ENCODE measurements at places on chromosomes 4 and X.

- DNase-seq, result no peak
Measured at GRCh38 chr4:183124865-183125264, 25.8 kb downstream of the WWC2 start.

DNA sequence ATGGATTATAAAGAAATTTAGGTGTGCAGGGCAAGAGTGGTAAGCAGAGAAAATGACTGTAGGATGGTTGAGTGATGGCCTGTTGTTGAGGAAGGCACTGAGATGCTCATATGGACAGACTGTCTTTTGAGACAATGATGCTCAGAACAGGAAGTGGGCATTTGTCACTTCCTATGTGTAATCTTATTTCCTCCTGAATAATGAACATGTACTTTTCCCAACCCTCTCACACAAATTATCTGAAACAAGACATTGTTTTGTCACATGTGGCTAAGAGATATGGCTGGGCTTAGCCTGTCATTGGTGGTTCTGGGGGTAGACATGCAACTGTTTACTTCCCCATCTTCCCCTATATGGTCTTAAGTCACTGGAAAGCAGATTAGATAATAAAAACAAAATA lies 240.5 kb downstream of the CFAP47 start:
- DNase-seq, result no peak

- no peak for DNase-seq
Measured at GRCh38 chrX:30874851-30875250, 14.2 kb downstream of the TAB3 start.

- DNase-seq, result no peak
Measured at GRCh38 chr4:47219586-47219985, 188.2 kb downstream of the GABRB1 start.

DNA sequence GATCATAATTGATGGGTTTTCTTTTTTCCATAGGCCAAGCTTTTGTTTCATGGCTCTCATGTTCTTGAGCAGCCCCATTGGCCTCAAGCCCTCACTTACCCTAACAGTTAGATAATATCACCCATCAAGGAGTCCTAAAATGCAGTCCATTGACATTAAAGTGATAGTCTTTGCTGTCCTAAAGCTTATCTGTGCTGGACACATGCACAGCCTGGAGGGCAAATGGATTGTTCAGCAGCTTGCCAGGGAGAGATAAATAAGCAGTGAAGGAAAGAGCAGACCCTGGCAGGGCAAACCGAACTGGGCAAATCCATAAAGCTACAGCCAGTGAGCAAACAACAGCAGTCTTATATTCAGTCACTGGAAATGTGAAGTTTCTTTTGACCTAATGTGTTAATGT lies 199.6 kb upstream of the MID1 start:
- no peak for DNase-seq

DNA sequence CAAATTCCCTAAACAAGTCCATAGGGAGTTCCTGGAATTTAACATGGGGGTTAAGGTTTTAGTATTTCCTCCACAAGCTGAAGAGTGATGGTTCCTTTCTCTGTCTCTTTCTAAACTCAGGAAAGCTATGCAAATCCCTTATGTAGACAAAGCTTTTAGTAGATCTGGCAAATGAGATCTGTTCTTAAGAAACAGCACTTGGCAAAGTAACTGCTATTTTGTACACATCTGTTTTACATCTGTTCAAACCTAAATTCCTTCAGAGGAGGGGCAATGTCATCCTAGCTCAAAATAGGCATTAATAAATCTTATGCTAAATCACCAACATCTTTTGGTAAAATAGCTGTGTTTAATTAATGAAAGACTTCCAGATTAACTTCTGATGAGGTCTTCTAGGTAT lies 137.8 kb upstream of the TBC1D9 start:
- peak; percentile 57 for DNase-seq

DNA sequence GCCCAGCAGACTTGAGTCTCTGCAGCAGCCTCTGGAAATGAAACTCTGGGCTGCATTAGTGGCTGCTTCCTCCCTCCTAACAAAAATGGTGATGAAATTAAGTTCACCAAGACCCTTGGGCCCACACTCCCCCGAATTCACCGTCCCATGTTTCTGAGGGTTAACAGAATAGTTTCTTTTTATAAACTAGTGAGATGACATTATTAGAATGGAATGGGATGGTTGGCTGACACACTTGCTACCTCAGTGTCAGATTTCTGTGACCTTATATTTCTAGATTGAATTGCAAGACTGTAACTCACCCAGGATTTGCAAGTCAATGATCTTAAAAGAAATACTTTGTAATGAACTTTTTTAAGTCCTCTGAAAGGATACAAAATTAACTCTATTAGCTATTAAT lies 127.1 kb downstream of the SHROOM3 start:
- DNase-seq, result peak; percentile 37

DNA sequence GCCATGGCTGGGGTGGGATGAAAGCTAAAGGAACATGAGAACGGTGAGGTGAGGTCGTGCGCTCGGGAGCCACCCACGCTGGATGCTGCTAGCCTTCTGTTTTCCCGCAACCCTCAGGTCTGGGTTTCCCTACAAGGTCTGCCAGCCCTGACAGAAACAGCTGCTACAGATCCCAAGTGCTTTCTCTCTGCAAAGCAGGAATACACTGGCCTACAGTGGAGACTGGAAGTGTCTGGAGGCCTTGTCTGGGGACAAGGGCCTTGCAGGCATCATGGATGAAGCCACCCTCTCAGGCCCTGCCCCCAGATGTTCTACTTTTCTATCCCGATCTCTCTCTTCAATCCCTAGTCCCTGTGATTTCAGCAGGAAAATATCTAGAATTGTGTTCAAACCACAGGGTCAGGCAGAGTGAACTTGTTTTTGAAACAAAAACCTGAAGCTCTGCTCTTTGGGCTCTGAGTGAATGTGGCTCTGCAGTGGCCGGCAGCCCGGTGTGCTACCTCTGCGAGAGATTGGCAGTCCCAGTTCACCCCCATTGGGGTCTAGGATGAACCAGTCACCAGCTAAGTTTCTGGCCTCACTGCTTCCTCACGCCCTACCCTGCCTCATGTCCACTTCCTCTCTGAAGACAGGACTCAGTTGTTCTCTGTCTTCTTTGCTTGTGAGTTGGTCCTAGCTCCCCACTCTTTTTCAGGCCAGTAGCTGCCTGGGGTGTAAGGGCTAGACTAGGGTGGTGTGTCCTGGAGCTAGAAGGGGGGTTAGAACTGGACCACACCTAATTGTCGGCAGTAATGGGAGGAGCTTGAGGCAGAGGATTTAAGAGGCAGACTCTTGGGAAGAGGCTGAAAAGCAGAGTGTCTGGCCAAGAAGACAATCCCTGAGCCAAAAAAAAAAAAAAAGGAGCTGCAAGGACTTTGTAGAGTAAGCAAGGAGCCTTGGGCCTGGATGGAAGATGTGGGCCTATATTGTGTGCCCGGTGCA lies 89.6 kb downstream of the RTL5 start:
- DNase-seq, result no peak

DNA sequence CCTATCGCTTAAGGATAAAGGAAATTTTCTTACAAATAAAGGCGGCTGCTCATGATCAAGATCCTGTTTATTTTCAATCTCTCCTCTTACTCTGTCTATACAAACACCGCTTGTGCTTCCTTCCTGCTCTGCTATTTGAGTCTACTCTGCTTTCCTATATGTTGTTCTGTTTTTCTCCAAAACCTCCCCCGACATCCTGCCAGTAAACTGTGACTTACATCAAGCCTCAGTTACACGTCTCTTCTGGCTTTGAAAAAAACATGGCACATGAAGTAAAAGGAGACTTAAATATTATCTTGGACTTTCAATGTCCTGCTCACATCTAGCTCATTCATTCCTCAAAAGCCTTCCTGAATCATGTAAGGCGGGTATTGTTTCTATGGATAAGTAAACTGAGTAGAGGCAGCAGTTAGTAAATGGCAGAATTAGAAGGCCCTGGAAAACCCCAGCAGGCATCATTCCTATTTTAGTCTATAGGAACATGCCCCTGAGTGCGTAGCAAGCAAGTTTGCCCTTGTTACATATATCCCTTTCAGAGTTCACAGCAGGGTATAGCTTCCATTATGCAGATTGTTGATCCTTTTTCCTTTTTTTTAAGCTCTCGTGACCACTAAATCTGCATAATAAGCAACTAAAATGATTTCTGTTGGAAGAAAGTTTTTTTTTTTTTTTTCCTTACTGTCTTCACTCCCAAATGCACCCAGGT lies 280.1 kb downstream of the RAPGEF2 start:
- no peak for DNase-seq

DNA sequence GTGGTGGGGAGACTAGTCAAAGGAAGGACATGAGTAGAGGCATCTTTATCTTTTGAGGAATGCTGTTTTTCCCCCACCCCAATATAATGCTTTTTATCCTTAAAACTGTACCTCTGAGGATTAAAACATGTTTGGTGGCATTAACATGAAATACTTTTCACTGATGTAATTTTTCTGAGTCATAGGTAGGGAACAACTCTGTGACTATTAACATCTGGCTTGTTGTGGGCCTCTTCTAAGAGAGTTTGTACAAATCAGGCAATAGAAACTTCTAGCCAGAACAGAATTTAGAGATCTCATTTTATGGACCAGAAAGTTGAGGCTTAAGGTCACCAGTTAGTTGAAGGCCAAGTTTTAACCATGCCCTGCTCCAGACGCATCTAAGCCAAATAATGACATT lies 207.6 kb downstream of the SOX3 start:
- DNase-seq, result no peak

DNA sequence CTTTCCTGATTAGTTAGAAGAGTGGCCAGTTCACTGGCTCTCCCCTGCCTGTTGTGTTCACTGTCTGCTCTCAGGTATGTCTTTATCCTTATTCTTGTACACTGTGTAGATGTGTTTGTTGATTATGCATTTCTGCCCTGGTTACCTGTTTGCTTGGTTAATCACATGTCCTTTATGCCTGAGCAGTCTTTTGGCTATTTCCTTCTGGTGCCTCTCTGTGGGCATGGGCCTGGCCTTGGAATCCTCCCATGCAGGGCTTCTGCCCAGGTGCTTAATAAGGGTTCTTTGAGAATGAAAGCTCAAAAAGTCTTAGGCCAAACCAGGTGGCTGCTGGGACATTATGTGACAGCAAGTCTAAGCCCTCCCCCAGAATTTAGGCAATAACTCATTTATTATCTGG lies 26.5 kb downstream of the OTUD6A start:
- no peak for DNase-seq

- no peak for DNase-seq
Measured at GRCh38 chr4:8409264-8410065, 31.1 kb downstream of the ACOX3 start.

DNA sequence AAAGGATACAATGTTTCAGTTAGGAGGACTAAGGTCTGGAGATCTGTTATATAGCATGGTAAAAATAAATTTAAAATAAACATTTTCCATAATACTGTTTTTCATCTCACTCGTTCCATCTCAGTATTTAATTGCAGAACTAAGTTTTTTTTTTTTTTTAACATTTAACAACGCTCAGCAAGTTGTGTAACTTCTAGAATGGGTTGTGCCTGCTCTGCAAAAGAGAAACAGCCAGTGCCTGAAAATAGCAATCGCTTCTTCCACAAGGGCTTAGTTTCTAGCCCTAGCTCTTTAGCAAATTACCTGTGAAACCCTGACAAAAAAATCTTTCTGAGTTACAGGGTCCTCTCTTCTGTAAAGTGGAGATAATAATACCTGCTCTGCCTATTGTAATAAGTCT lies 41.9 kb downstream of the CNGA1 start:
- no peak for DNase-seq

- no peak for DNase-seq
Measured at GRCh38 chrX:5646818-5647217, 581.8 kb downstream of the NLGN4X start.

DNA sequence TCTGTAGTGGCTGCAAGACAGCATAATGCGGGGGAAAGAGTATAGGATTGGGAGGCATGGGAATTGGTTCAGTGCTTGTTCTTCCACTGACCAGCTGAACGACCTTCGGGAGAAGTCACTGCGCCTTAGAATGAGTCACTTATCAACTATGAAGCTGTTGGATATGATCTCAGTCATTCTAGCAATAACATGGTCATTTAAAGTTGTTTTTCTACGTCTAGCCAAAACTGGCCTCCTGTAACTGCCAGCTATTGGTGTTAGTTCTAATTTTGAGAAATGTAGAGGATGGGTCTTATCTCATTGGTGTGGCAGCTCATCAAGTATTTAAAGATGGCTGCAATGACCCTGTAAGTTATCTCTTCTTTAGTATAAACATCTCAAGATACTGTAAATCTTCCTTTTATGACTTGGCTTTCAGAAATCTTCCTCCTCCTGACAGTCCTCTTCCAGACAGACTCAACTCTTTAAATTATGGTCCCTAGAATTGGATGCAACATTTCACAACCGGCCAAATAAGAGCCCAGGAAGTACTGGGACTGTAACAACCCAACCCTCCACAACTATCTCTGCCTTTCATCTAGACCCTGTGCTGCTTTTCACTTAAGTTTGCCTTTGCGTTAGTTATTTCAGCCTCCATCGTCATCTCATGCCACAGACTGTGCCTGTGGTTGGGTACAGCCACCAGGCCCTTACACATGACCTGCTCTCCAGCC lies 243.3 kb downstream of the CBR4 start:
- DNase-seq, result no peak

GRCh38 chr4:124879195-124879594 lies 166.7 kb upstream of the ANKRD50 start:
- DNase-seq, result no peak

DNA sequence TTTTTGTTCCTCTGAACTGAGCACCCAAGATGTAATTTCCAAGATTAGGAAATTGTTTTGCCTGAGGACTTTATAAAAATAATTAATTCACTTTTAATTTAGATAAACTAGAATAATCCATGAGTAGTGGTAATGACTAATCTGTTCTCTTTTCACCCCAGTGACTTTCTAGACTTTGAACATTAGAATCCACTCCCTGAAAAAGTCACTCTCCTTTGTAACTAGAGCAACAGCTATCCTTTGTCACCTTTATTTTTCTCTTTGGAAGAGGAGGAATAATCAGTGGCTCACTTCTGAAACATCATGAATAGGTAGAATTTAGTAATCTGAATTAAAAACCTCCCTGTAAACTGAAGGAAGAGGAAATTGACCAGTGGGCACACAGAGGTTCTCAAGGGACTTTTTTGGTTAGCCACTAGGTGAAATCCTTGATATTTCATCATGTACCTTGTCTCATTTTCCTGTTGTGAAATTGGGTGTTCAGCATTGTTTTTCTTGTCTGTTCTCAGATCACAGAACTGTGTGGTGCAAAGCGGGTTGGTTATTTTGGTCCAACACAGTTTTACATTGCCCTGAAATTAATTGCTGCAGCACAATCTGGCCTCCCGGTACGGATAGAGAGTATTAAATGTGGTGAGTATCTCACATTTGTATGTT lies 59.4 kb downstream of the REPS2 start:
- no peak for DNase-seq

DNA sequence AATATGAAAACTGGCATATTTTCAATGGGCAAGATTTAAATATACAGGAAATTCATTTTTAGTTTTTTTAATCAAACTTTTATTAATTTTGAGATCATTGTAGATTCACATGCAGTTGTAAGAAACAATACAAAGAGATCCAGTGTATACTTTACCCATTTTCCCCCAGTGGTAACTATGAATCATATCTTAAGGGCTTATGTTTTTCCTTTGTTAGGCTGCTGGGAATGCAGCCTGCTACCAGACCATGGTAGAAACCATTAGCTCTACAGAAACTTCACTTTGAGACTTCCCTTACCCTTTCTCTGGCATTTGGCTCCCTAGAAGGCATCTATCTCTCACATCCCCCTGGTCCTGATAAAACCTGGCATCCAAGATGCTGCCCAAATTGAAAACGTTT lies 147.6 kb upstream of the EOLA2 start:
- DNase-seq, result no peak
